ENCODE measurements at places on chromosomes 2 and 18. TPM values are rescaled to one million over a fixed set of nuclear protein-coding genes. Genes with fewer than 3 reads are reported as not detected.

The TMX3 gene
- 43.2 TPM for total RNA-seq

The RAB17 gene
- 4.2 TPM for total RNA-seq

The RBKS gene
- 3.8 TPM for total RNA-seq

The RNF152 gene
- total RNA-seq = 21.2 TPM

The SERPINB13 gene
- total RNA-seq = not detected
